Pons (tissue), 1 donor: ENCODE measurements at places on chromosomes 11 and 22.

DNA sequence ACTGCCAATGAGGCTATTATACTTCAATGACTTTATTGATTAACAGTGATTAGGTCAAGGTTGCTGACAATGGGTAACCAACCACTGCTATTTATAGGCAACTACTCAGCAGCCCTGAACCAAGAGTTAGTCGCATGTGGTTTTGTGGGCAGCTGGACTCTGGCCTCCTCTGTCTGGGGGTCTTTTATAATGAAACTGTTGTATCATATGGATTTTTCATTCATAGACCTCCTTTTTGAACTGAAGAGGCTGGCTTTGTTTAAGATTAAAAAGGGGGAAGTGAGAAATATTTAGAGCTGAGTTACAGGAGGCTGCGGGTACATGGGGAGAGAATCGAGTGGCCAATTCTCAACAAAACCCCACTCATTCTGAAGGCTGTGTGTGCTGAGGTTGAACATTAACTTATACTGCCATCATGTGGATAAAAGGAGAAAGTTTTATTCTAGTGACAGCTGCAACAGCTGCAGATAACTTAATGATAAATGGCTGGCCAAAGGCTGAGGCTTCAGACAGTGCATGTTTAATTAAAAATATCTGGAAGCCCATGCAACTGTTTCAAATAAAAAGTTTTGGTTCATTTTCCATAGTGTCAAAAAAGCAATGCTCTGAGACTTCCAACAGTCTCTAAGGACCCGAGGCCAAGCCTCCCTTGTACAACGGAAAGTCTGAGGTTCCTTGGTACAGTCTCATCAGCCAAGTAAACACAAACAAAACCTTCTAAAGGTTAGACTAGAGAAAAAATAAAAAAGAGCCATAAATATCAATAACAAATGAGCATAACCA lies 682.6 kb downstream of the KCNA4 start:
- peak; percentile 56 for DNase-seq

GRCh38 chr11:2380807-2381350 lies 3.8 kb downstream of the CD81 start:
- DNase-seq = peak; percentile 76

DNA sequence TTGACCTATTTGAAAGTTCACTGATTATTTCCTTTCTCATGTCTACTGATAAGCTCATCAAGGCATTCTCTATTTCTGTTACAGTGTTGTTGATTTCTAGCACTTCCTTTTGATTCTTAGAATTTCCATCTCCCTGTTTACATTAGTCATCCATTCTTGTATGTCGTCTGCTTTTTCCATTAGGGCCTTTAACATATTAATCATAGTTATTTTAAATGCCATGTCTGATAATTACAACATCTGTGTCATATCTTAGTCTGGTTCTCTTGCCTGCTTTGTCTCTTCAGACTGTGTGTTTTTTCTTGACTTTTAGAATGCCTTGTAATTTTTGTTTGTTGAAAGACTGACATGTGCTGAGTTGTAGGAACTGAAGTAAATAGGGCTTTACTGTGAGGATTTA lies 602.1 kb downstream of the SOX6 start:
- no peak for DNase-seq

DNA sequence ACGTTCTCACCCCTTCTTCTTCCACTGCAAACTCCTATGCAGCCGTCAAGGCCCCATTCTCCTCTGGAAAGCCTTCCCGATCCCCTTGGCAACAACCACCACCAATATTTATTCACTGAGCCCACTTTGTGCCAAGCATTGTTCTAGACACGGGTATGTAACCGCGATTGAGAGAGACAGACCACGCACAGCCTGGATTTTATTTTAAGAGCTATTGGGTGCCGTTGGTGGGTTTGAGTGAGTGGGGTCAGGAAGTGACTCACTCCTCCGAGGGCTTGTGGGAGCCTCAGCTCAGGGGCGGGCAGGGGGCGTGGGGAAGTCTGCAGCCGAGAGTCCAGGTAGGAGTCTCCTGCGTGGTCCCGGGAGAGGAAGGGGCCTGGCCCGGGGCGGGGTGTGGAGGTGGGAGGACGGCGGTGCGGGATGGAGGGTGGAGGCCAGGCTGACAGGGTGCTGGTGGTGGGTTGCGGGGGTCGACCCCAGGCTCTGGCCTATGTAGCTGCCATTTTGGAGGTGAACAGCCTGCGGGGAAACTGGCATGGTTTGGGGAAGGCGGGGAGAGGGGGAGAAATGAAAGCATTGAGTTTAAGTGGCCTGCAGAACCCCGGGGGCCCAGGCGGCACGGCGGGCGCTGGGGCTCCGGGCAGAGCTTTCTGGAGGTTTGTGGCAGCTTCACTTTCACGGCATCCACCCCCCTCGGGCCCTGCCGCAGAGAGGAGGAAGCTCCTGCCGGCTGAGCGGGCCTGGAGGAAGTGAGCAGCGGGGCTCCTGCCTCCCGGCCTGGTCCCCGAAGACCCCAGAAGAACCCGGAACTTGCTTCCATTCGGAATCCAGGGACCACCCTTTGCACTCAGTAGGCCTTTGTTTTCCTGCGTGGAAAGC lies 547 bp downstream of the PARVG start:
- DNase-seq = peak; percentile 5

GRCh38 chr11:21520244-21520643 lies 672.6 kb upstream of the ANO5 start:
- no peak for DNase-seq

DNA sequence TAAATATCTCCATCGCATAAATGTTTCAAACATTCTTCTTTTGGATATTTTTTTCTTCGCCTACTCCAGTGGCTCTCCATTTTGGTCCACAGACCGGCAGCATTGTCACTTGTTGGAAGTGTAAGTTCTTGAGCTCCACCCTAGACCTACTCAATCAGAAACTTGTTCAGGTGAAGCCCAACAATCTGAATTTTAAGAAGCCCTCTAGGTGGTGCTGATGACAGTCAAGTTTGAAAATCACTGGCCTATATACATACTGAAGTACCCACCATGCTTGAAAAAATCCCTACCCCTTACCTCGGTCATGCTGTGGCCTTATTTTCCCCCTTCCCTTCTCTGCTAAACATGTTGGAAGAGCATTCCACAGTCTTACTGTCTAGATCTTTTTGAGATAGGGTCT lies 10.2 kb upstream of the ACAT1 start:
- no peak for DNase-seq

DNA sequence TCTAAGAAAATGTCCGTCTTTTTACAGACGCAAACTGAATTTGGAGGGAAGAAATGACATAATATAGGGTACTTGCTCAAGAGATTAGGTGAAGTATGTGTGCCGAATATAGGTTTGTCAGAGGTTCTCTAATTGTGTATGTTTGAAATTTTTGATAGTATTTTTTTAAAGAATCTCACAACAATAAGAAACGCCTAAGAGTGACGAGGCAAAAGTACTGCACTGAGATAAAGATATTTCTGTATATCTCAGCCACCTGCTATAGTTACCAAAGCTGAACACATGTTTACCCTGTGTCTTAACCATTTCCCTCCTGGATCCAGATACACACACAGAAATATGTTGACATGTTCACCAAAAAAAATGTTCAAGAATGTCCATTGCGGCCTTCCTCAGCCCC lies 92.0 kb downstream of the PRMT3 start:
- no peak for DNase-seq

DNA sequence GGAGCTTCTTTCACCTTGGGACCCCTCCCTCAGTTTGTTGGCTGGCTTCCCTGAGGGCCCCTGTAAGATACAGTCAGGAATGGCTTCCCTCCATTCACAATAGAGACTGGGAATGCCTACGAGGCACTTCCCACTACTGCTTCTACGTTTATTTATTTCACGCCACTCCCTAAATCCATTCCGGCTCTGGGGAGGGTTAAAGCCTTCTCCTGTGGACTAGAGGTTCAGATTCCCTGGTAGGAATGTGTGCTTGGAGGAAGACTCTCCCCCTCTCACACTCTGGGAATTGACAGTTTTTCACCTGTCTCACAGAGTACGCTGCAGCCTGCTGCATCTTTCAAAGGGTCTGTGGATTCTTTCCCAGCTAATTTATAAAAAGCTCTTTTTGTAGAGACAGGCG lies 3.3 kb upstream of the NUCB2 start:
- no peak for DNase-seq

DNA sequence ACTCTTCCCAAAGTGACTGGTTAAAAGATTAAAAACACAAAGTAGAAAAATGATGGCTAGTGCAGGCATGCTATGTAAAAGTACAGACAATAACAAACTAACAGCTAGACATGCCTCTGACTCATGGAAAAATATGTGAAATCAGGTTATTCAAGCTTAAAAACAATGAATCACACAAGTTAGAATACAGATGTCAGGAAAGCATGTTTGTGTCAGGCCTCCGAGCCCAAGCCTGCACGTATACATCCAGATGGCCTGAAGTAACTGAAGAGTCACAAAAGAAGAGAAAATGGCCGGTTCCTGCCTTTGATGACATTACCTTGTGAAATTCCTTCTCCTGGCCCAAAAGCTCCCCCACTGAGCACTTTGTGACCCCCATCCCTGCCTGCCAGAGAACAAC lies 110.1 kb downstream of the NOX4 start:
- DNase-seq = no peak

DNA sequence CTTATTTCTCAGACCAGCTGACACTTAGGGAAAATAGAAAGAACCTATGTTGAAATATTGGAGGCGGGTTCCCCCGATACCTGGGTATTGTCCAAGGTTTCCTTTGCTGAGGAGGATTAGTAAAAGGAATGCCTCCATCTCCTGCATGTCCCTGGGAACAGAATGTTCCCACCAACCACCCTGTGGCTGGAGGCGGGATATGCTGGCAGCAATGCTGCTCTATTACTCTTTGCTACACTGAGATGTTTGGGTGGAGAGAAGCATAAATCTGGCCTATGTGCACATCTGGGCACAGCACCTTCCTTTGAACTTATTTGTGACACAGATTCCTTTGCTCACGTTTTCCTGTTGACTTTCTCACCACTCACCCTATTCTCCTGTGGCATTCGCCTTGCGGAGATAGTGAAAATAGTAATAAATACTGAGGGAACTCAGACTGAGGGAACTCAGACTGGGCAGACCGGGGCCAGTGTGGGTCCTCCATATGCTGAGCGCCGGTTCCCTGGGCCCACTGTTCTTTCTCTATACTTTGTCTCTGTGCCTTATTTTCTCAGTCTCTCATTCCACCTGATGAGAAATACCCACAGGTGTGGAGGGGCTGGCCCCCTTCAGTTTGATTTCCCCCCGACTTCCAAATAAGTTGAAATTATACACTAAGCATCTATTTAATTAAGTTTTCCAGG lies 32.1 kb downstream of the IGLL1 start:
- no peak for DNase-seq

- no peak for DNase-seq
Observed at GRCh38 chr11:112715056-112715455, 246.2 kb upstream of the NCAM1 start.

- DNase-seq = no peak
Observed at GRCh38 chr11:35334385-35335090, 84.8 kb downstream of the SLC1A2 start.

DNA sequence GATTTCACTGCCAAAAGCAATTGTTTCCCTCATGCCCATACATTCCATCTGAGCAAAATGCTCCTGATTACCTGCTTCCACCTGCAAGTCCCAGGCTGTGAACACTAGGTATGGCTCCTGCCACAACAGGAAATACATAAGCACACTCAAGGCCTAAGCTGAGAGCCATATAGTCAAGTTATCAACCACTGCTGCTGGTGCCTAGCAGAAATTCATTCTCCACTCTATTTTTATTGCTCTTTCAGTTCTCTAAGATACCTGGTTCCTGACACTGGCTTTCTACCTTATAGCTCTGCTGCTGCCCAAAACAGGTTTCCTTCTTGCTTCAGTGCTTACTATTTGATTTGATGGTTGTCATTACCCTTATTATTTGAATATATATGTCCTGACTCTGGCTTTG lies 31.6 kb downstream of the SLC36A4 start:
- DNase-seq = no peak

DNA sequence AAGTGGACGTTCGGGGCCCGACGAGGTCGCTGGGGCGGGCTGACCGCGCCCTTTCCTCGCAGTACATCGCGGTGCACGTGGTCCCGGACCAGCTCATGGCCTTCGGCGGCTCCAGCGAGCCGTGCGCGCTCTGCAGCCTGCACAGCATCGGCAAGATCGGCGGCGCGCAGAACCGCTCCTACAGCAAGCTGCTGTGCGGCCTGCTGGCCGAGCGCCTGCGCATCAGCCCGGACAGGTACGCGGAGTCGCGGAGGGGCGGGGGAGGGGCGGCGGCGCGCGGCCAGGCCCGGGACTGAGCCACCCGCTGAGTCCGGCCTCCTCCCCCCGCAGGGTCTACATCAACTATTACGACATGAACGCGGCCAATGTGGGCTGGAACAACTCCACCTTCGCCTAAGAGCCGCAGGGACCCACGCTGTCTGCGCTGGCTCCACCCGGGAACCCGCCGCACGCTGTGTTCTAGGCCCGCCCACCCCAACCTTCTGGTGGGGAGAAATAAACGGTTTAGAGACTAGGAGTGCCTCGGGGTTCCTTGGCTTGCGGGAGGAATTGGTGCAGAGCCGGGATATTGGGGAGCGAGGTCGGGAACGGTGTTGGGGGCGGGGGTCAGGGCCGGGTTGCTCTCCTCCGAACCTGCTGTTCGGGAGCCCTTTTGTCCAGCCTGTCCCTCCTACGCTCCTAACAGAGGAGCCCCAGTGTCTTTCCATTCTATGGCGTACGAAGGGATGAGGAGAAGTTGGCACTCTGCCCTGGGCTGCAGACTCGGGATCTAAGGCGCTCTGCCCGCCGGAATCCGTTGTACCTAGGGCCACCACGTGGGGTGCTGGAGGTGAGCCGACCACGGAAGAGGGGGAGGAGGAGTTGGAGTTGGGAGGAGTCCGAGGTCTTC lies 771 bp downstream of the MIF start:
- DNase-seq = peak; percentile 58

DNA sequence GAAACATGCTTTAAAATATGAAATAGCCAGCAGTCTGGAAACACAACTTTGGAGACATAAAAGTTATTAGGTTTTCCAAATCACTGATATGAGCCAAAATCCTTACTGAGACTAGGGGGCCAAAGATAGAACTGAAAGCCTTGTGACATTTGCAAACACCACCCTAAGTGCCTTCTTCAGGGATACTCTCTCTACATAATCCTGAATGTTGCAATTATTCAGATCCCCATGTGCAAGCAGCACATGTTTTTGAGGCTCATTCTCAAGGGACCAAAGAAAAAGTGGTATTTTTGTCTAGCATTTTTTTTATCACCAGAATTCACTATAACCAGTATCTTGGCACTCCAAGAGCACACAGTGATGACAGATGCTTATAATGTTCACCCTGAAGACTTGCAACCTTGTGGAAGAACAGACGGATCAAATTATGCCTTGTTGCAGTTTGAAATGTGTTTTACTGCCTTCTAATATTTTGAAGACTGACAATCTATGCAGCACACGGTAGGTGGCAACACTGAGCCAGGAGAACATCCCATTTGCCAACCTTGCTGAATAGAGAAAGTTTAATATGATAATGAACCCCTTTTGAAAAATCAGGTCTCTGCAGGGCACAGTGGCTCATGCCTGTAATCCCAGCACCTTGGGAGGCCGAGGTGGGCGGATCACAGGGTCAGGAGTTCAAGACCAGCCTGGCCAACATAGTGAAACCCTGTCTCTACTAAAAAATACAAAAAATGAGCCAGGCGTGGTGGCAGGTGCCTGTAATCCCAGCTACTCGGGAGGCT lies 78.5 kb downstream of the PLEKHA7 start:
- peak; percentile 28 for DNase-seq

- no peak for DNase-seq
Observed at GRCh38 chr11:38006466-38006865, 1408.4 kb upstream of the RAG2 start.
